ENCODE measurements at places on chromosomes 2 and 18. TPM values are rescaled to one million over a fixed set of nuclear protein-coding genes. Genes with fewer than 3 reads are reported as not detected.

DNA sequence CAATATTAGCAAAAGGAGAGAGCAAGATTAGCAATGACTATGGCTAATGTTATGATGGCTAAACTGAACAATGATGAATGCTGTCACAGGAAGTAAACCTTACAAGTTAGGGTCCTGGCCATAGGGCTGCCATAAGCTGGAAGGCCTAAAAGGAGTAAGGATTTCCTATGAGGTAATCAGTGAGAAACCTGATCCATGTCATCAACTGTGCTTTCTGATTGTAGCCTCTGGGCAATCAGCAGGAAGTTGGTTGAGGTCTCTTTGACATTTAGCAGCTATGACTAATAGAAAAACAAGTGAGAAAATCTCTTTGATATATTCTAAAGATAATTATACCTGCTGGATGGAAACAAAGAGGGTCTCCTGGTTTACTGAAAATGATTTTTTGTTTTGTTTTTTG lies 193.0 kb downstream of the RAB3GAP1 start:
- H3K4me3 ChIP-seq, result no peak overlapping the region
- H3K36me3 ChIP-seq, result peaks cover 5% of the 10 kb centered on the region
- H3K27ac ChIP-seq, result no peak overlapping the region
- no peak for DNase-seq
- no peaks in the 10 kb centered on the region for H3K4me1 ChIP-seq
- no peaks in the 10 kb centered on the region for H3K27me3 ChIP-seq

MAIP1 gene
- total RNA-seq, result 9.4 TPM

DNA sequence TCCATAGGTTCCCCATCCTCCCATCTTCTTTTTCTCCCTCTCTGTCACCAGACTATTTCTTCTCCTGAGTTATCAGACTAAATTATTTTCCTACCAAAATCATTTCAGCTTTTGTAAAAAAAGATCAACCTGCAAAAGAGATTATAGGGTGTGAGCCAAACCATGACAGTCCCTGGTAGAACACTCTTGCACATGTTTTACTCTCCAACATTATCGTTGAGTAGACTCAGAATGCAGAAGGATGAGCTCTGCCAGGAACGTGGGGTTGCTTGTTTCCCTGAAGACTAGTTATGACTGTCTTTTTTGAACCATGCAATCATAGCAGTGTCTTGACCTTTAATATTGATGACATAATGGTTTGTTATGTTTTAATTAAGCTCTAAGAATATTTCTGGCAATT lies 360.1 kb upstream of the VWC2L start:
- no peak overlapping the region for H3K27ac ChIP-seq
- peaks cover 8% of the 10 kb centered on the region for H3K36me3 ChIP-seq
- H3K27me3 ChIP-seq, result no peaks in the 10 kb centered on the region
- no peak overlapping the region for H3K4me3 ChIP-seq

DNA sequence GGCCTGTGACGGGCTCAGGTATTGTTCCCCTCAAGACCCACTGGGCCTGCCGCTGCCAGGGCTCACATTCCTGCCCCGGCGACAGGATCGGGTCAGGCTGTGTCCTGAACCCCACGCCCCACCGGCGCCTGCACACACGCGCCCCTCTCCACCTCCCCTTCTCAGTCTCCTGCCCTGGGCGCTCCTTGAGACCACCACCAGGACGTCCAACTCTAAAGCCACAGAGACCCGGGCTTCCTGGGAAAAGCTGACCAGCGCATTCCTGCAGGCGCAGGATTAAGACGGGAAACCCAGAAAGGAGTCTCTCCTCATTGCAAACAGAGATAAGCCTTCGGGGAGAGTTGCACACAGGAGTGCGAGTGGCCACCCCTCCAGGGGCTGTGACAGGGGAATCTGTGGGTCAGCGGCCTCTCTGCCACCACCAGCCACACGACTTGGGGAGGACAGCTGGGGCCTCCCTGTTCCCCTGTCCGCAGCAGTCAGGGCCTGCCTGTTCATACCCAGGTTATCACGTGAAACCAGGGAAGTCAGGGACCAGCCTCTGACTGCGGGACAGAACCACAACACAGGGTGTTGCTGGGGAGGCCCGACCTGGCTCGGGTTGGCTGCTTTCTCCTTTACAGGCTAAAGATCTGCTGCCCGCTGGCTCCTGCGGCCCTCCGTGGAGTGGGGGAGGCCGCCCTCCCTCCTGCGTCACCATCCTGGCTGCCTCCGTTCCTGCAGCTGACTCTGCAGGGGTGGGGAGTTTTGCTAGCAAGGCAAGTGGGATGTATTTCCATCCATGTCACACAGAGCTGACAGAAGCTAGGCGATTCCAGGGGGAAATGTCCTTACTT lies 88.8 kb downstream of the ZCCHC2 start:
- H3K27ac ChIP-seq, result no peak overlapping the region
- H3K27me3 ChIP-seq, result peaks cover 26% of the 10 kb centered on the region
- H3K4me3 ChIP-seq, result no peak overlapping the region
- H3K36me3 ChIP-seq, result no peaks in the 10 kb centered on the region

DNA sequence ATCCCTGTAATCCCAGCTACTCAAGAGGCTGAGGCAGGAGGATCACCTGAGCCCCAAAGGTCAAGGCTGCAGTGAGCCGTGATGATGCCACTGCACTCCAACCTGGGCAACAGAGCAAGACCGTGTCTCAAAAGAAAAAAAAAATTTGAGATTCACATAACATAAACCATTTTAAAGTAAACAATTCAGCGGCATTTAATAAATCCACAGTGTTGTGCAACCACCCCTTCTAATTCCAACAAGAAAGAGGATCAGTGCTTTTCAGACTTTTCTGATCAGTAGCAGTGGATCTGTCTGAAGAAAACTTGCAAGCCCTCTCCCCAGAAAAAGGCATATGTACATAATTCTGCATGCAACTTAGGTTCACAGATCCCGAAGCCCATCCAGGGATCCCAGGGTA lies 7.2 kb upstream of the SAG start:
- no peaks in the 10 kb centered on the region for H3K27me3 ChIP-seq
- no peak overlapping the region for H3K4me3 ChIP-seq
- no peak overlapping the region for H3K27ac ChIP-seq
- no peak for DNase-seq

DNA sequence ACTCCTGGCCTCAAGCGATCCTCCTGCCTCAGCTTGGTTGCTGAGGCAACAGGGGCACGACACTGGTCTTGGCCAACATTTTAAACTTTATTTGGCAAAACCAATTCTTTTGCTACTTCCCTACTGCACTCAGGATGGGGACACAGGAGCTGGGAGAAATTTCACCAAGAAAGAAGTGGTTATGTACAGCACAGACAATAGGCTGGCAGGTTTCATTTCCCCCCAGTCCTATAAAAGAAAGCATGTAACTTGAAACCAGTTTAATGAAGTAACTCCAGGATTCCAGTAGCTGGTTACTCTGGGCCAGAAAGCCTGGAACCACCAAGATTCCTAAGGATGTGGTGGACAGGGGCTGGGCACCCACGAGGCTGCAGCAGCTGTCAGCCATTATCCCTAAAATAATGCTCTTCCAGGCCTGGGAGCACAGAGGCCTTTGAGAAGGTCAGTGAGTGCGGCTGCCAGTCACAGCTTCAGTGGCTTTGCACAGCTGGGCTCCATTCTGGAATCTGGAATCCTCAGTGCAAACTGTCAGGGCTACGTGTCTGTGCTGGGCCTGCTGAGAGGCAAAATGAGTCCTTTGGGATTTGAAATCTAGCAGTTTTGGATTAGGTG lies 142.3 kb upstream of the ITGA6 start:
- H3K36me3 ChIP-seq, result no peaks in the 10 kb centered on the region
- no peak overlapping the region for H3K4me3 ChIP-seq
- DNase-seq, result no peak

DNA sequence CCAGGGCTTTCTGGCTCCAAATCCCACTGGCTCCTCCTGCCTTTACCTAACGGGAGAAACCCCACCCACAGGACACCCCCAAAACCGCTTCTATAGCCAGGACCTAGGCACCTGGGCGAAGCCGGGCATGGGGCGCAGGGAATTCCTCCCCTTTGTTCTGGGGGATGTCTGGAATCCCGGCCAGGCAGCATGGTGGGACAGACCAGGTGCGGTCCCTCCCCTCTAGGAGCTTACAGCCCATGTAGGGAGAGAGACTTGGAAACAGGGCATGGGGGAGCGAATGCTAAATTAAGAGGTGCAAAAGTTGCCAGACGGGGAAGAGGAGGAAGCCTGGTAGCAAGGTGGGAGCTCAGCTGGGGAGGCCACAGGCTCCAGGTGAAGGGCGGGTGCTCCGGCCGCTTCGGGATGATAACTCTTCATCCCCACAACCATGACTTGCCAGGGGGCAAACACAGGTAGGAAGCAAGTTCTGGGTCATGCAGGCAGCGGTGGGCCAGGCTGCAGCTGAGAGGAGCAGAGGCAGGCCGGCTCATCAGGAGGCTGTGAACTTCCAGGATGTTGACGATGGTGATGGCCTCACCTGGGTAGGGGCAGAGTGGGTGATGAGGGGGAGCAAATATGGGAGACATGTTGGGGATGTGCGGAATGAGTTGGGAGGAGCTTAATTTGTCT lies 1.3 kb downstream of the TMEM37 start:
- H3K4me1 ChIP-seq, result peaks cover 11% of the 10 kb centered on the region
- no peak overlapping the region for H3K27ac ChIP-seq
- H3K36me3 ChIP-seq, result no peaks in the 10 kb centered on the region
- no peak for DNase-seq

GRCh38 chr2:168136392-168136977 lies 110.9 kb downstream of the STK39 start:
- H3K27me3 ChIP-seq, result no peaks in the 10 kb centered on the region
- no peak for DNase-seq
- H3K36me3 ChIP-seq, result peaks cover 12% of the 10 kb centered on the region
- H3K4me3 ChIP-seq, result no peak overlapping the region
- H3K27ac ChIP-seq, result no peak overlapping the region

GRCh38 chr18:63848159-63848558 lies 39.3 kb upstream of the SERPINB2 start:
- DNase-seq, result no peak
- H3K4me1 ChIP-seq, result no peaks in the 10 kb centered on the region
- no peaks in the 10 kb centered on the region for H3K36me3 ChIP-seq
- H3K27ac ChIP-seq, result no peak overlapping the region
- H3K4me3 ChIP-seq, result no peak overlapping the region
